ENCODE measurements at places on chromosomes 3 and 15. TPM values are rescaled to one million over a fixed set of nuclear protein-coding genes. Genes with fewer than 3 reads are reported as not detected.
A peak's percentile ranks its signal among the peaks of the same experiment; 100 is the strongest.

The LOXL1 gene
- total RNA-seq = 21.6 TPM

The GASK1A gene
- total RNA-seq = 55.3 TPM

GRCh38 chr3:126969586-126969985 is 13.3 kb upstream of the PLXNA1 start:
- no peak for DNase-seq
- H3K4me1 ChIP-seq = no peaks in the 10 kb centered on the region
- H3K4me3 ChIP-seq = no peak overlapping the region
- H3K27ac ChIP-seq = peak overlapping the region; percentile 17
- no peaks in the 10 kb centered on the region for H3K36me3 ChIP-seq

DNA sequence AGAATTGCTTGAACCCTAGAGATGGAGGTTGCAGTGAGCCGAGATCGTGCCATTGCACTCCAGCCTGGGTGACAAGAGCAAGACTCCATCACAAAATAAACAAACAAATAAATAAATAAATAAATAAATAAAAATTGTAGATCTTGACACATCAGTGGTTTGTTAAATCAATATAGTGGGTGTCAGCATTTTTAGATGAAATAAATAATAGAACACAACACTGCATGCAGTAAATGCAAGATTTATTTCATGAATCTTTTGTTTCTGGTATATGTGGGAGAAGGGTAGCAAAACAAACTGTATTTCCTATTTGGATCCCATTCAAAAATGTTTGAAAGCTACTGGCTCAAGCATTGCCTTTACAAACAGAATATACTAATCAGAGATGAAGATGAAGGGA is 35.6 kb upstream of the CHRM5 start:
- no peak overlapping the region for H3K4me3 ChIP-seq
- no peaks in the 10 kb centered on the region for H3K36me3 ChIP-seq
- H3K27ac ChIP-seq = no peak overlapping the region

DNA sequence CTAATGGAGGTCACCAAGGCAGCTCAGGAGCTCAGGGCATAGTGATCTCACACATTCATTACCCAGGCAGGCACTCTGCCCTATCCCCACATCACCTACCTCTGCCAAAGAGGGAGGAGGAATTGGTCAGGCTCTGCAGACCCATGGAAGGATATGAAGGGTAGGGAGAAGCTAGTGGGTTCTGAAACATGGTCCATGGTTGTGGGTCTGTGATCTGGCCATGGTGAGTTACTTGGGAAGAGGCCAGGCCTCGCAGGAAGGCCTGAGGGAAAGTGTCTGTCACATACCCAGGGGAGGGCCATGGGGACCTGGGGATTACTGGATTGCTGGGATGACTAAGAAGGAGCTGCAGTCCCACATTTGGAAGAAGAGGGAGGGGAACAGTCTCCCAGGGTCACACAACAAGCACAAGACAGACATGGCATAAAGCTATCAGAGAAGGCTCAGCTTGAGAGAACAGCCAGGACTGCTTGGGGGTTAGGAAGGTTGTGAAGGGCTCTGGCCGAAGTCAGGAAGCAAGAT is 1.4 kb upstream of the PRSS50 start:
- H3K27me3 ChIP-seq = peaks cover 15% of the 10 kb centered on the region
- H3K4me1 ChIP-seq = no peaks in the 10 kb centered on the region
- no peak for DNase-seq
- H3K27ac ChIP-seq = no peak overlapping the region
- H3K4me3 ChIP-seq = no peak overlapping the region

DNA sequence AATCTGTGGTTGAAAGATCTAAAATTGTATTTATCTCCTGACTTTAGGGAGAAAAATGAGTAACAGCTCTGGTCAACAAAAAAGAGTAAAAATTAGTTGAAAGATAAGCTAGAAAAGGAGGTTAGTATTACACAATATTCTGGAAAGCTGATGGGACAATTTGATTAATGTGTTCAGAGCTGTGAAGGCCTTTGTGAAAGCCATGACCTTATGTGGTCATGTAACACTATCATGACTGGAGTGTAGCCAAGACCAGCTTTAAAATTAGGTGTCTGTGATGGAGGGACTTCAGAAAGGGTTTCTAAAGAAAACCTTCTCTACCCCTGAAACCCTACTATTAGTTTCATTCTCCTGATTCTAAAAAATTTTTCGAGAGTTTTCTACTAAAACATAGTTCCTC is 127.2 kb downstream of the NFKBIZ start:
- H3K36me3 ChIP-seq = no peaks in the 10 kb centered on the region
- DNase-seq = no peak
- no peak overlapping the region for H3K27ac ChIP-seq

- H3K27me3 ChIP-seq = no peaks in the 10 kb centered on the region
- H3K27ac ChIP-seq = peak overlapping the region; percentile 87
- H3K4me3 ChIP-seq = peak overlapping the region; percentile 87
- H3K36me3 ChIP-seq = no peaks in the 10 kb centered on the region
- peaks cover 34% of the 10 kb centered on the region for H3K4me1 ChIP-seq
Observed at GRCh38 chr3:129122412-129123011, 908 bp upstream of the RAB43 start.

GRCh38 chr3:42516443-42516842 is 14.0 kb downstream of the VIPR1 start:
- no peaks in the 10 kb centered on the region for H3K27me3 ChIP-seq
- no peak overlapping the region for H3K27ac ChIP-seq
- H3K4me3 ChIP-seq = no peak overlapping the region
- no peaks in the 10 kb centered on the region for H3K36me3 ChIP-seq
- H3K4me1 ChIP-seq = no peaks in the 10 kb centered on the region

DNA sequence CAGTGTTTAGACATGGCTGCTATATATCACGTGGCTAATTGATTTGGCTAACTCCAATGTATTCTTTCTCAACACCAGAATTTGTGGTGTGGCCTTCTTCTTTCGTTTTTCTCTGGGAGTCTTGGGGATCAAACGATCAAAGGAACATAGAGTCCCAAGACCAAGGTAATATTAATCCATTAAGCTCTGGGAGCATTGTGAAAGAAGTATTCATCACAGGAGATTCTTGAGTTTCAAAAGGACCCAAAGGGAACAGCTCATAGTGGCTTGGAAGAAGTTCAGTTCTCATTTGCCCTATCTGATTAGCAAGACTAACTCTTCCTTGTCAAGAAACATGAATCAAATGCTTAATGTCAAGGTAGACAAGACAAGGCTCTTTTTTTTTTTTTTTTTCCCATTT is 32.9 kb upstream of the TICRR start:
- no peak for DNase-seq
- H3K36me3 ChIP-seq = no peaks in the 10 kb centered on the region
- no peaks in the 10 kb centered on the region for H3K27me3 ChIP-seq
- no peak overlapping the region for H3K27ac ChIP-seq

- DNase-seq = peak; percentile 80
- no peaks in the 10 kb centered on the region for H3K27me3 ChIP-seq
- H3K4me3 ChIP-seq = no peak overlapping the region
- no peak overlapping the region for H3K27ac ChIP-seq
Observed at GRCh38 chr3:57068437-57069089, 8.1 kb downstream of the SPATA12 start.

GRCh38 chr3:187997490-187997889 is 156.5 kb upstream of the LPP start:
- H3K4me3 ChIP-seq = no peak overlapping the region
- no peak for DNase-seq
- no peaks in the 10 kb centered on the region for H3K27me3 ChIP-seq
- no peaks in the 10 kb centered on the region for H3K36me3 ChIP-seq
- no peak overlapping the region for H3K27ac ChIP-seq

DNA sequence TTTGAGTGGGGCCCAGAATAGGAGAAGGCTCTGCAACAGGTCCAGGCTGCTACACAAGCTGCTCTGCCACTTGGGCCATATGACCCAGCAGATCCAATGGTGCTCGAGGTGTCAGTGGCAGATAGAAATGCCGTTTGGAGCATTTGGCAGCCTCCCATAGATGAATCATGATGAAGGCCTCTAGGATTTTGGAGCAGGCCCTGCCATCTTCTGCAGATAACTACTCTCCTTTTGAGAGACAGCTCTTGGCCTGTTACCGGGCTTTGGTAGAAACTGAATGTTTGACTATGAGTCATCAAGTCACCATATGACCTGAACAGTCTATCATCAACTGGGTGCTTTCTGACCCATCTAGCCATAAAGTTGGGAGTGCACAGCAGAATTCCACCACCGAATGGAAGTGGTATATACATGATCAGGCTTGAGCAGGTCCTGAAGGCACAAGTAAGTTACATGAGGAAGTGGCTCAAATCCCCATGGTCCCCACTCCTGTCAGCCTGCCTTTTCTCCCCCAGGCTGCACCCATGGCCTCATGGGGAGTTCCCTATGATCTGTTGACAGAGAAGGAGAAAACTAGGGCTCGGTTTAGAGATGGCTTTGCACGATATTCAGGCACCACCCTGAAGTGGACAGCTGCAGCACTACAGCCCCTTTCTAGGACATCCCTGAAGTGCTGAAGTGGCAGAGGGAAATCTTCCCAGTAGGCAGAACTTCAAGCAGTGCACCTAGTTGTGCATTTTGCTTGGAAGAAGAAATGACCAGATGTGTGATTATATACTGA is 971.4 kb downstream of the MCTP2 start:
- H3K27me3 ChIP-seq = no peaks in the 10 kb centered on the region
- H3K27ac ChIP-seq = no peak overlapping the region
- H3K4me3 ChIP-seq = no peak overlapping the region
- no peaks in the 10 kb centered on the region for H3K36me3 ChIP-seq
- DNase-seq = no peak
- H3K4me1 ChIP-seq = no peaks in the 10 kb centered on the region

- no peaks in the 10 kb centered on the region for H3K4me1 ChIP-seq
- H3K27ac ChIP-seq = no peak overlapping the region
- no peak for DNase-seq
- no peak overlapping the region for H3K4me3 ChIP-seq
- no peaks in the 10 kb centered on the region for H3K27me3 ChIP-seq
Observed at GRCh38 chr3:196486263-196486662, 17.3 kb downstream of the RNF168 start.

DNA sequence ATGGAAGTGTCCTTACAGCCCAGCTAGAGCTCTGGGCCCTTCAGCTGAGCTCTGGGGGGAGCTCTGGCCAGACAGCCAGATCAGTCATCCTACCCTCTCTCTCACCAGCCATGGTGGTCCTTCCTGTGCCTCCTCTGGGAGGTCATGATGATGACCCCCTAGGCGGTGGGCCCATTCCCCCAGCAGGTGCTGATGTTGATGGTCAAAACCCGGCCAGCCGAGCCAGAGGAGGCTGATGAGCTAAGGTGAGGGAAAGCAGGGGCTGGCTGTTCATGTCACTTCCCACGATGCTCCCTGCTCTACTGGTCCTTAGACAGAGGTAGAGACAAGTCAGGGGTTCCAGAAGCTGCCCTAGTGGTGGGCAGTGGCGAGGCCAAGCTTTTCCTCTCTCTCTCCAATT is 35.0 kb downstream of the GRAMD2A start:
- no peaks in the 10 kb centered on the region for H3K36me3 ChIP-seq
- no peak for DNase-seq
- no peak overlapping the region for H3K4me3 ChIP-seq
- H3K27ac ChIP-seq = no peak overlapping the region
- no peaks in the 10 kb centered on the region for H3K27me3 ChIP-seq

DNA sequence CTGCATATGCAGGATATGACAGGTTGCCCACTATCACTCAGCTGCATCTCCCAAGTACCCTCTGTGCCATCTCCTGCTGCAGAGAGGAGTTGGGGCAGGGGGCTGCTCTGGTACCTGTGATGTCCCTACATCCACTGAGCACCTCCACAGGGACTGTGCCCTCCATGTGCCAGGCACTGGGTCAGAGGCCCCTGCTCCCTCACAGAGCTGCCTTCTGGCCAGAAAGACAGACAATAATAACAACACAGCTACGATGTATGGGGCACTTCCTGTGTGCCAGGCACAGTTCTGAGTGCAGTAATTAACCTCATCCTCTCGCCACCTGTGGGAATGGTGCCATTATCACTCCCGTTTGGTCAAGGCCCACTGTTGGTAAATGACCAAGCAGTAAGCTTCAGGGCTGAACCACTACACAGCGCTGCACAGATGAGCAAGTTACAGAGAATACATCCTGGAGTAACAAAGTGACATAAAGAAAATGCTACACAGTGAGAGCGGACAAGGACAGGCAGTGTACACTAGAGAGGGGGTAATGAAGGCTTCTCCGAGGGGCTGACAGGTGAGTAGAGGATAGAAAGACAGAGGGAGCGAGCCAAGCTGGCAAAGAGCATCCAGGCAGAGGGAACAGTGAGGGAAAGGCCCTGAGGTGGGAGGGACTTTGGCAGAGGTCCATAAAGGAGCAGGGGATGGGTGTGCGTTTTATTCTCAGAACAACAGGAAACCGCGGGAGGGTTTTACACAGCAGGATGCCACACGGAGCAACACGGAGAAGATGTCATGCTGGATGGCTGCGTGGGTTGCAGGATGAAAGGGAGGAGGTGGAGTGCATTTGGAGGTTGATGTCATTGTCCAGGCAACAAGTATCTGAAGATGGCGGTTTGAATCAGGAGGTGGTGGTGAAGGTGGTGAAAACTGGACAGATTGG is 13.6 kb downstream of the WNT7A start:
- H3K4me3 ChIP-seq = no peak overlapping the region
- no peak for DNase-seq
- no peak overlapping the region for H3K27ac ChIP-seq
- H3K27me3 ChIP-seq = peaks cover 11% of the 10 kb centered on the region

- H3K27ac ChIP-seq = no peak overlapping the region
- no peak for DNase-seq
- no peaks in the 10 kb centered on the region for H3K27me3 ChIP-seq
- H3K36me3 ChIP-seq = no peaks in the 10 kb centered on the region
Observed at GRCh38 chr15:84572231-84572630, 28.6 kb upstream of the ZSCAN2 start.
